ENCODE measurements at places on chromosomes 12 and 14. TPM values are rescaled to one million over a fixed set of nuclear protein-coding genes. Genes with fewer than 3 reads are reported as not detected.

- peak; percentile 94 for DNase-seq
These were observed 960 bp upstream of the LRFN5 start for GRCh38 chr14:41605550-41606281.

GRCh38 chr14:60133487-60133886 is 31.7 kb downstream of the DHRS7 start:
- no peak for DNase-seq

Gene SAMD15
- total RNA-seq: 0.76 TPM

Gene PNP
- 102 TPM for total RNA-seq

Gene MANSC4
- total RNA-seq: not detected

Gene AREL1
- total RNA-seq: 23.6 TPM

DNA sequence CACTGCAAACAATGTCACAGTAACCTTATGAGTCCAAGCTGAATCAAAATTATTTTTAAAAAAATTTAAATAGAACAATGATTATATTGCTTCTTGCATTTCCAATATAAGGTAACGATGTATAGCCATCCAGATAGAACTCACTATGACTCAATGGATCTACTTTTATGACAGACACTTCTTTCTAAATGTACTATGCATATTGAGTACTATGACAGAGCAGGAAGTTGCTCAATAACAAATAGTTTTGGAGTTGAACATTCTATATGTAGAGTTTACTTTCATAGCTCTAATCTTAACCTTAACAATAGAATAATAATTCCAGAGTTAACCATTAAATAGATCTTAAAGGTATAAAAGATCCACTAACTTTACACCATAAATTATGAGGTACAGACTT is 46.7 kb upstream of the ALG10B start:
- no peak for DNase-seq

GRCh38 chr12:95805864-95806671 is 15.5 kb upstream of the NTN4 start:
- DNase-seq: no peak

DNA sequence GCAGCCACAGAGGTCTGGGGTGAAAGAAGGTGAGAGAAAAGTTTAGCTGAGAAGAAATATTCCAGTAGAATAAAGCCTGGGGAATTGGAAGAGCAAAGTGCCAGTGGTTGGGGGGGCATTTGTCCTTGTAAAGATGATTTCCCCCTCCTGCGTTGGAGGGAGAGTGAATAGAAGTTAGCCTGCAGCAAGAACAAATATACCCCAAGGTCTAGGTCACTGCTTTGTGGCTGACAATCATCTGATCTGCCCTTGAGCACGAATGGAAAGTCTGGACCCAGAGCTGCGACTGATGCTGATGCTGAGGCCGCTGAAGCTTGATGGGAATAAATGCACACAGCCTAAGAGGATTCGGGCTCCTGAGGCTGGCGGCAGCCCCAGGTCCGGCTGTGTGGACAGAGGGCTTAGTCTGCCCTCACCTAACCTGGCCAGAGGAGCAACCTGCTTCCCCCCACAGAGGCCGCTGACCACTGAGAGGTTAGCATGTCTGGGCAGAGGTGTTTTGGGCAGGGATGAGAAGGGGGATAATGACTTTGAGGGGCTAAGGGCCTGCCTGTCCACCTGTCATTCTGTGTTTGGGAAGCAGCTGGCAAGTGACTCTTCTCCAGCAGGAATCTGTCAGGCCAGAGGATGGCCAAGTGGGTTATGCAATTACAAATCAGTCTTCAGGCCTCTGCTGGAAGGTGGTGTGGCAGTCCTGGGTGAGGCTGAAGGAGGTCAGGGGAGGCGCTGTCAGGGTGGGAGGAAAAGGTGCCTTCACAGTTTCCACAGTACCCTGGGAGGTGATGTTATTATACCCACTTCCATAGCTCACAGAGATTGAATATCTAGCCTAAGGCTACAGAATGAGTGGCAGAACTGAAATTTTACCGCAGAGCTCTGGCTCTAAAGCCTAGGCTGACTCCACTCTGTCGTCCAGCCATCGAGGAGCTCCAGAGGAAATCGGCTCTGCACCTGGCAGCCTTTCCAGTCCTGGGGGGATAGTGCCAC is 11.7 kb downstream of the TUBA1C start:
- no peak for DNase-seq

Gene MYO1H
- not detected for total RNA-seq

- DNase-seq: no peak
These were observed 25.6 kb upstream of the MED13L start for GRCh38 chr12:116303066-116303465.

DNA sequence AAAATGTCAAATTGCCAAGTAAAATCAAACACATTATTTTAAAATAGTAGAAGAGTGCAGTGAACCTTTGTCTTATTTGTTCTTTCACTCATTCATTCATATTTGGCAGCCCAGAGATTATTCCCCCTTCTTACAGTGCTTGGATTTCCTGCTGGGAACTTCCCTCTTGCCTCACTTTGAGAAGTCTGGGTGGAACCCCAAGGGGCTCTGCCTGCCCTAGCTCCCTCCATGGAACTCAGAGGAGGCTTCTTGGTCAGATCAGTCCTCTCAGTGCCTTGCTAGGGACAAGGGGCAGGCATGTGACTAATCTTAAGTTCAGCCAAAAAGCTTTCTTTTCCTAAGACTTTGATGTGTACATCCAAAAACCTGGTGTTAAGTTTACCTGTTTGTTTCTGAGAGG is 84.7 kb upstream of the OVCH1 start:
- DNase-seq: no peak

Gene ENDOU
- total RNA-seq: not detected

DNA sequence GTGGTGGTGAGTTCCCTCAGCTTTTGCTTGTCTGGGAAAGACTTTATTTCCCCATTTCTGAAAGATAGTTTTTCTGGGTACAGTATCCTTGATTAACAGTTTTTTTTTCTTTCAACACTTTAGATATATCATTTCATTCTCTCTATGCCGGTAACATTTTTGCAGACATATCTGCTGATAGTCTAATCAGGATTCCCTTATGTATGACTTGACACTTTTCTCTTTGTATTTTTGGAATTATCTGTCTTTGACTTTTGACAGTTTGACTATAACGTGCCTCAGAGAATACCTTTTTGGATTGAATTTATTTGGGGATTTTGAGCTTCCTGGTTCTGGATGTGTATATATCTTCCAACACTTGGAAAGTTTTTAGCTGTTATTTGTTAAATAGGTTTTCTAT is 234.8 kb upstream of the PRICKLE1 start:
- DNase-seq: no peak

DNA sequence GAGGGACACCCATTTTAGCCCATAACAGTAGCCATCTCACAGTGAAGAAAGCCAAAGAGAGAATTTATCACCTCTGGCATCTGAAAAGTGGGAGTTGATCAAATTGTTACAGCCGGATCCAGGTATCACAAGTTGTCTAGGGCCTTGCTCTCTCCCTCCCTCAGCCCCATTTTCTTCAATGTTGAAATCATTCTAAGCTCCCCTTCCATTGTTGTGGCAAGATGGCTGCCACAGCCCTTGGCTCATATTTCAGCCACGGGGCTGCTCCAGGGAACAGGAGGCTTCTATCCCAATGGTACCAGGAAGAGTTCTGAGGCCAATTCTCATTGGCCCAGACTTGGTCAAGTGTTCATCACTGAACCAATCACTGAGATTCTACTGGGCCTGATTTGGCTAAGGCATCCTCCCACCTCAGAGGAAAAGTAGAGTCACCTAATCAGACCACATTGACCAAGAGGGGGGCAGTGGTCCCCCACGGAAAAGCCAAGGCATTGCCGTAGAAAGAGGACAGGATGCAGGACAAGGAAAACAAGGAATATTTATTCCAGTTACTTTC is 106.2 kb downstream of the GPATCH2L start:
- DNase-seq: peak; percentile 24

DNA sequence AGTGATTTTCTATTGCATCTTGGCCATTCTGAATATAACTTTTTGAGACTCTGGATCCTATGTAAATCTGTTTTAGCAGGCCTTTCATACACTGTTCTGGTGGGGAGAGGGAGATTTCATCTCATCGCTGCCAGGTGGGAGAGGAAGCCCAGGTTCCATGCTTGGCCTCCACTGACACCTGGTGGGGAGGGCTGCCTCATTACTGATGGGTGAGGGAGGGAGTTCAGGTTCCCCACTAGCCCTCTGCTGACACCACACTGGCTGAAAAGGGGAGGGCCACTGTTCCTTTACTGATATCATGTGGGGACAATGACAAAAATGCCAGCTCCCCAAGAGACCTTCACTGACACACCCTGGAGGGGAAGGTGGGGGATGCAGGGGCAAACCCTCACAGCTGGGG is 2.4 kb upstream of the GALNT8 start:
- DNase-seq: peak; percentile 40

DNA sequence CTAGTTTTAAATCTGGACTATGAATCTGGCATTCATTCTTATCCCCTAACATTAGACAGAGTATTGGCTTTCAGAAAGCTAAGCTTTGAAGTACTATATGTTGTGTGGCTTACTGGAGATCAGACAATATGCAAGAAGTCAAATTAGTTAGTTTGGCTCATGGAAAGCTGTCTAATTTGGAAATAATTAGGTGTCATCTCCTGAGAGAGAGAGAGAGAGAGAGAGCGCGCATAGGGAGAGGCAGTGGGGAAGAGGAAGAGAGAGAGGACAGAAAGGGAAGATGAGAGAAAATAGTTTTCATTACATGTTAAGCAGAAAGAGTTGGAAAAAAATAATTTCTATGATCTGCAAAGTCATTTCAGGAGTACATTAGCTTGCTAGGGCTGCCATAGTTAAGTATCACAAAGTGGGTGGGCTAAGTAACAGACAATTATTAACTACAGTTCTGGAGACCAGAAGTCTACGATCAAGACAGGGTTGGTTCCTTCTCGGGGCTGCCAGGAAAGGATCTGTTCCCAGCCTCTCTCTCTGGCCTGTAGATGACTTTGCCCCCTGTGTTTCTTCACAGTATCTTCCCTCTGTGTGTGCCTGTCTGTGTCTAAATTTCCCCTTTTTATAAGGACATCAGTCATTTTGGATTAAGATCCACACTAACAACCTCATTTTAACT is 404.2 kb downstream of the RGS6 start:
- no peak for DNase-seq

GRCh38 chr12:59626382-59626781 is 30.6 kb downstream of the SLC16A7 start:
- no peak for DNase-seq

GRCh38 chr14:99685596-99685995 is 1.5 kb downstream of the CYP46A1 start:
- no peak for DNase-seq
